ENCODE measurements at places on chromosomes 1 and 21.

DNA sequence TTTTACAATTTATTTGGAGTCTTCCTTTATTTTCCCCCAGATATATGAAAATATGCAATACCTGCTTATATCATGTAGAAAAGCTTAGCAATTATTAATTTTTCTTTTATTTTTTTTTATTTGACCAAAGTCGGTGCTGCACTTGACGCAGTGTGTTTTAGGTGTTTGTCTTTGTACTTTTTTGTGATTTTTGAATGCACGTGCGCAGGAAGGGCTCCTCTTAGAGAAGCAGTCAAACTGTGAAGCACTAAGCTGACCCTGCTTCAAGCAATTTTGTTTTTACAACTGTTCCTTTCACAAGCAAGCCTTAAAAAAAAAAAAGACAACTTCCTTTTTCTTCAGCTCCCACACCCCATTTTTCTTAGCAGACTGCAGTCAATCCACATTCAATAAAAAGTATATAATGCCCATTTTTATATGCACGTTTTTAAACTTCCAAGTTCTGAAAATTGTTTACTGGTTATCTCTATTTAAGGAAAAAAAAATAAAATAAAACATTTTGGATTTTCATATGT is 267.4 kb downstream of the TM2D1 start:
- DNase-seq: no peak

GRCh38 chr1:14576155-14576554 is 22.3 kb upstream of the KAZN start:
- DNase-seq: no peak

- peak; percentile 80 for DNase-seq
These were observed at the start of gene SERTAD4 for GRCh38 chr1:210232511-210233215. SERTAD4 (plus strand) TSS chr1:210232796; CDS start chr1:210237961, 5,165 bp downstream.

DNA sequence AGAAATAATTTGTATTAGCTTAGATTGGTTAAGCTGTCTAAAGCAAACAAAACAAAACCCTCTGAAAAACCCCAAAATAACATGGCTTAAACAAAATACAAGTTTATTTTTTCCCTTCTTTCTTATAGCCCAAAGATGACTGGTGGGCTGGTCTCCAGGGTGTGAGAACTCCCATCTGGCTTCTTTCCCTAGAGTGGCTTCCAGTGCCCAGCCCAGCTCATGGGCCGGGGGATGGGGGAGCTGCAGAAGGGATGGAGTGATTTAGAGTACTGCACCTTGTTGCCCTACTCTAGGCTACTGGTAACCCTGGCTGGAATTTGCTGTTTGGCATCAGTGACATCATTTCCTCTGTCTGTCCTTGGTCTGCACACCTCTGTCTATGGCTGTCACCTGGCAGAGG is 223.0 kb downstream of the PBX1 start:
- DNase-seq: no peak

- DNase-seq: no peak
These were observed 36.4 kb downstream of the MAP3K7CL start for GRCh38 chr21:29166853-29167252.

DNA sequence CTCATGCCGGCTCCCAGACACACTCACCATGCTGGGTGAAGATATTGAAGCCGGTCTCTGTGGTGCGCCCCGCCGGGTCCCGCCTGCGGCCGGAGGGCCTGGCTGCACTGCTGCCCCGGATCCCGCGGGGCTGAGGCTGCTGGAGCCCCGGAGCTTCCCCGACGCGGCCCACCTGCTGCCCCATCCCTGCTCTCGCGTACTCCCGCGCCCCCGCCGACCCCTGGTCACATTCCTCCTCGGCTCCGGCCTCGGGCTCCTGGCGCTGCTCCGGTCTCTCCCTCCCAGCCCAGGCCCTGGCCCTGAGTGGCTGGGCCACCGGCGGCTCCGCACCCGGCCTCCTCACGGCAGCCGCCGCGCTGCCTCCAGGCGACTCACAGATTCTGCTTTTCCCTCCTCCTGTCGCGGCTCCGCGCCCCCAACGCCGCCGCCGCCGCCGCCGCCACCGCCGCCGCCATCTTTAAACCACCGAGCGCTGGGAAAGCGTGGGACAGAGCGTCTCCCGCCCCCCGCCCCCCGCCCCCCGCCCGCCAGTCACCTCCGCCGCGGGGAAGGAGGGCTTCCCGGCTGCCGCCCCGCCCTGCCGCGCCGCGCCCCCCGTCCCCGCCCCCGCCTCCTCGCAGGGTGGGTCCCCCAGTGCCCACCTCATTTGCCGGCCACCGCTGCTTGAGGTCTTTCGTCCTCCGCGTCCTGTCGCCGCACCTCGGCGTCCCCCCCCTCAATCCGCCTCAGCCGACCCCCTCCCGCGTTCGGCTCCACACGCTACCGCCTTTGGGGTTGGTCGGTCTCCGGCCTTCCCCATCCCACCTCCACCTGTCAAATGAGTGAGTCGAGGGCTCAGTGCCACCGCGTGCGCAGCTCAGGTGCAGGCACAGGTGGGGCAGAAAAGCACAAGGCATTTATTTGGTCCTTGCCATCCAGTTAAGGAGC is at the start of gene ABL2:
Gene ABL2, minus strand, starts transcription at position 464 of the 927 bp plus-strand sequence. Its CDS starts 280 bp downstream, at position 184.
- DNase-seq: peak; percentile 32

Measured in SK-N-DZ (cell line).